Activated T-helper 9 cell treated with anti-CD3 and anti-CD28 coated beads, Interleukin-2, amount 50 U/mL, for 16 hours (primary cell): ENCODE measurements at places on chromosomes 3 and 15.

DNA sequence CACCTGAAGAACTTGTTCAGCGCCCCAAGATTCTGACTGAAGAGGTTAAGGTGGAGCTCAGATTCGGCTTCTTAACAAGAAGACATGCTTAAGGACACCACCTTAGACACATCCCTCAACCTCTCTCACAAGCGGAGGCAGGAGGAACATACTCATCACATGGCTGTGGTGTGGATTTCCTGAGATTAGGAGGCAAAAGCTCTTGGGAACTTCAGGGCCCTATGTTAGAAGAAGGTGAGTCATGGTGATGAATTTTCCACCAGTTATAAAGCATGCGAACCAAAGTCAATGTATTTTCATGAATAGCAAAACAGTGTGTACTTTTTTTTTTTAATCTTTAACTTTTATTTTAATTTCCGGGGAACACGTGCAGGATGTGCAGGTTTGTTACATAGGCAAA lies 212.2 kb upstream of the SUCLG2 start:
- no peak for DNase-seq

- no peak for DNase-seq
These were observed 33.3 kb upstream of the SFMBT1 start for GRCh38 chr3:53079147-53079546.

GRCh38 chr3:8954938-8955763 lies 8.1 kb downstream of the RAD18 start:
- no peak for DNase-seq

DNA sequence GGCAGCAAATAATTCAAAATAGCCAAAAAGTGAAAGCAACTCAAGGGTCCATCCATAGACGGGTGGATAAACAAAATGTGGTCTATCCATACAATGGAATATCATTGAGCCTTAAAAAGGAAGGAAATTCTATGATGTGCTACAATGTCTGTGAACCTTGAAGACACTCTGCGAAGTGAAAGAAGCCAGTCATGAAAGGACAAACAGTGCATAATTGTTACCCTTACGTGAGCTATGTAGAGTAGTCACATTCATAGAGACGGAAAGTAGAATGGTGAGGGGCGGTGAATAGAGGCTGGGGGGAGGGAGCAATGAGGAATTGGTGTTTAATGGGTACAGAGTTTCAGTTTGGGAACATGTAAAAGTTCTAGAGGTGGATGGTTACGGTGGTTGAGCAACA lies 18.1 kb downstream of the IGF1R start:
- DNase-seq = no peak

GRCh38 chr15:100794008-100794407 lies 85.6 kb upstream of the ALDH1A3 start:
- DNase-seq = no peak

- DNase-seq = no peak
These were observed 76.7 kb downstream of the ARNT2 start for GRCh38 chr15:80480909-80481308.

- no peak for DNase-seq
These were observed 31.2 kb upstream of the PSMD6 start for GRCh38 chr3:64054488-64054887.

GRCh38 chr3:54299169-54299935 lies 177.0 kb downstream of the CACNA2D3 start:
- no peak for DNase-seq

DNA sequence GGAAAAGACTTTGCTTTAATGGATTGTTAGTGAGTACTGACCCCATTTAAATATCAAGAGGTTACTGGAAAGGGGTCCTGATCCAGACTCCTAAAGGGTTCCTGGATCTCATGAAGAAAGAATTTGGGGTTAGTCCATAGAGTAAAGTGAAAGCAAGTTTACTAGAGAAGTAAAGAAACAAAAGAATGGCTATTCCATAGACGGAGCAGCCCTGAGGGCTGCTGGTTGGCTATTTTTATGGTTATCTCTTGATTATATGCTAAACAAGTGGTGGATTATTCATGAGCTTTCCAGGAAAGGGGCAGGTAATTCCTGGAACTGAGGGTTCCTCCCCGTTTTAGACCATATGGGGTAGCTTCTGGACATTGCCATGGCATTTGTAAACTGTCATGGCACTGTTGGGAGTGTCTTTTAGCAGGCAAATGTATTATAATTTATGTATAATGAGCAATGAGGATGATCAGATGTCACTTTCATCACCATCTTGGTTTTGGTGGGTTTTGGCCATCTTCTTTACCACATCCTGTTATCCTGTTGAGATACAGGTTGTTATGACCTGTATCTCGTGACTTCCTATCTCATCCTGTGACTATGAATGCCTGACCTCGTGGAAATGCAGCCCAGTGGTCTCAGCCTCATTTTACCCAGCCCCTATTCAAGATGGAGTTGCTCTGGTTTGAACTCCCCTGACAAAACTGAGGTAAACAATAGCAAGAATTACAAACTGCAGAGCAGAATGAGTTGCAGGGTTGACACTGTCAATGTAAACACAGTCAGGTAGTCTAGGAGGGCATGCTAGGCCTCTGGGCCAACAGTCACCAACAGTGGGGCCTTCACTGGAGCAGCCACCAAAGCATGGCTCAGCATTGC lies 10.3 kb upstream of the GPR160 start:
- no peak for DNase-seq

DNA sequence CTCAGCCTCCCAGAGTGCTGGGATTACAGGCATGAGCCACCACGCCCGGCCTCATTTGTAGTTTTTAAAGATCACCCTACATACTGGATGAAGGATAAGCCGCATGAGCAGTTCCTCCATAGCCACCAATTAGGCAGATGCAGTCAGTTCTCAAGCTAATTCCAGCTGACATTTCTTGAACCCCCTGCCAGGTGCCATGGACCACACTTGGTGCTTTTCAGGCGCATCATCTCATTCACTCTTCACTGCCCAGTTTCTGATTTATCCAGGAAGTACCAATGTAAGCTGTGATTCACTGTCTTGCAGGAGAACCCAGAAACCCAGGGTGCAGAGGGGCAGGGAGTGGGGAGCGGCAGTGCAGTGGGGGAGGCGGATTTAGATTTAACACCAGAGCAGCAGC lies 56.5 kb upstream of the RASA2 start:
- no peak for DNase-seq

DNA sequence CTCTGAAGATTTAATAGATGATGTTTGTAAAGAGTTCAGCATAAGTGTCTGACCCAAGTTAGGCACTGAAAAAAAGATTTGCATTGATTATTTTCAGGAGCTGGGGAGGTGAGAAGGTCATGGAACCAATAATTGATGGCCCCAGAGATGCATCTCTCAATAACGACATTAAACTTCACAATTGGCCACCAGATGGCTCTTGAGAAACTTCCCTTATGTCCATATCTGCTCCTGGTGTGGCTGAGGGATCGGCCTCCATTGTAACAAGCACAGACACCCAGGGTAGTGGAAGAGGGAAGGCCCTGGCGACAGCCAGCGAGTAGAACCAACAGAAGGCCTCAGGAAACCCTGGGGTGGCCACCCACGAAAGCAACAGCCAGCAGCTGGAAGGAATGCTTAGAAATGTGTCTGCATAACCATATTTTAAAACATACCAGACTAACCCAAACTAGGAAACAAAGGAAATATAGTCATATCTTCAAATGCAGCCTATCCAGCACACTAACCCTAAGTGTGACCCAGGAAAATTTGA lies 536.7 kb downstream of the SOX2 start:
- no peak for DNase-seq

GRCh38 chr3:16151109-16151508 lies 23.4 kb upstream of the GALNT15 start:
- DNase-seq = no peak

DNA sequence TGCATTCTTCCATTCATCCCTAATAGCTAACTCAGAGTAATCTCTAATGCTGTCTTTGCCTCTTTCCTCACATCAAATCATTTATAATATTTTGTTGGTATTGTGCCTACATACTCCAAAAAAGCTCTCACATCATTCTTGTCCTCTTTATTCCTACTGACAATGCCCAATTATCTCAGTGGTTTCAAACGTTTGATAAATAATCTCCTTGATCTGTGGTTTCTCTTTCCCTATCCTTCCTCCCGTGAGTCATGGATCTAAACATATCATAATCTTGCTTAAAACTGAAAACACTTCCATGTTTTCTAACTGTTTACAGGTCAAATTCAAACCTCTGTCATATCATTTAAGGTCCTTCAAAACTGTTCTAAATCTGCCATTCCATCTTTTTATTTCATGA lies 115.1 kb downstream of the CNTN6 start:
- DNase-seq = no peak

GRCh38 chr3:64575211-64575844 lies 112.5 kb downstream of the ADAMTS9 start:
- DNase-seq = no peak

- no peak for DNase-seq
These were observed 263.3 kb downstream of the ABHD5 start for GRCh38 chr3:43953814-43954692.

- DNase-seq = no peak
These were observed 2.2 kb upstream of the HES1 start for GRCh38 chr3:194133661-194134230.

GRCh38 chr3:69833591-69833990 lies 94.3 kb downstream of the MITF start:
- DNase-seq = no peak

- DNase-seq = no peak
These were observed 264.8 kb upstream of the NSMCE3 start for GRCh38 chr15:29534378-29534777.

DNA sequence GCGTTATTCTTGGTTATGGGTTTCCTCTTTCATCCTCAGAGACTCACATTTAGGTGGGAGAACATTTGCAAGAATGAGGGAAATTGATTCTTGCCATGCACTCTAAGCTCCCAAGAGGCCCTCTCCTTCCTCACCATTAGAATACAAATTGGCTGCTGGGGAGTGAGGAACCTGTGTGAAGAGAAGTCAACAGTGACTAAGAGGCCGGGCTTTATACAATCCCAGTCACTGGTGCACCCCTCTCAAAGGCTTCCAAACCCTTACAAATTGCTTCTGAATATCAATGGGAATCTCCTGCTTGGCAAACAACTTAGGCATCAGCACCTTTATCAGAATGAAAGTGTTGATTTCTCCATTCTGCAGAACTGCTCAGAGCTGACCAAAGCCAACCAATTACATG lies 16.5 kb upstream of the RGMA start:
- no peak for DNase-seq

DNA sequence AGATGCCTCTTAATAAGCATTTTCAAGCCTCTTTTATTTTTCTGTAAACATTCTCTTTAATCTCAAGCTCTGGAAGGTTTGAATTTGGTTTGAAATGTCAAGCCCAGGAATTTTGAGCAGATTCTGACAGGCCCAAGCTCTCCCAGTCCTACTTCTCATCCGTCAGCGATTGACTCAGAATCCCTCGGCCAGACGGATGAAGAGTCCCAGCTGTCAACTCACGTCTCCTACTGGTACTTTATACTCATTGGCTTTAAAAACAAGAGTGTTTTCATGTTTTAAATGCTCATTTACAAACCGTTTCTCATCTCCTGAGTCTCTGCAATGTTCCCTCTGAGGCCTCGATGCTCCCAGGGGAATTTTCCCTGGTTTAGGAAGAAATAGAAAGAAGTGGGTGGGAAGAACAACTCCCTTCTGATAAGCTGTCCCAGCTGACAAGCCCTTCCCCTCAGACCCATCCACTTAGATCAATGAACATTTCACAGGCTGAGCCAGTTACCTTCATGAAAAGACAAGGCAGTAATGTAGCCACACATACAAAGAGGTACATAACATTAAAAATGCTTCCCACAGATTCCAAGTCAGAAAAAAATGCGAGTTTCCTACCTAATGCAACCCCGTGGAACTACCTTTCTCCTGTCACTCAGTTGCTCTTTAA lies 478.2 kb upstream of the DPH6 start:
- no peak for DNase-seq

- no peak for DNase-seq
These were observed 12.3 kb upstream of the SLC30A4 start for GRCh38 chr15:45534821-45535220.

- DNase-seq = no peak
These were observed 18.2 kb downstream of the IDH3A start for GRCh38 chr15:78167227-78167888.

- DNase-seq = no peak
These were observed 93.6 kb upstream of the NMNAT3 start for GRCh38 chr3:139771331-139771730.
